ENCODE measurements at places on chromosomes 7 and 10.

- DNase-seq = no peak
These were observed 37.8 kb downstream of the PDLIM1 start for GRCh38 chr10:95253007-95253406.

DNA sequence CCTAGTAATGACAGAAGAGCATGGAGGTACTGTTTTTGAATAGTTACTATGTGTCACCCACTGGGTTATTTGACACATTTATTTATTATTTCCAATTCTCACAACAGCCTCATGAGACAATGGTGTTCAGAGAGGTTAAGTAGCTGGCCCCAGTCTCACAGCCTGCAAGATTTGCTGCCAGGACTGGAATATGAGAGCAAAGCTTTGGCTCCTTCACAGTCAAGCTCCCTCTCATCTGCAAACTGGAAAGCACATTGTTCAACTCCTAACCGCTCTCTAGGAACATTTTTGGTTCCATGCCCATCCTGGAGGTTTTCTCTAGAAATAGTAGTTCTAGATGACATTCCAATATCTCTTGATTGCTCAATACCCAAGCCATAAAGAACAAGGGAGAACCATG, 75.5 kb upstream of the CXCL12 start:
- no peak for DNase-seq

GRCh38 chr10:92849234-92849525, 860 bp downstream of the EXOC6 start:
- DNase-seq = no peak

DNA sequence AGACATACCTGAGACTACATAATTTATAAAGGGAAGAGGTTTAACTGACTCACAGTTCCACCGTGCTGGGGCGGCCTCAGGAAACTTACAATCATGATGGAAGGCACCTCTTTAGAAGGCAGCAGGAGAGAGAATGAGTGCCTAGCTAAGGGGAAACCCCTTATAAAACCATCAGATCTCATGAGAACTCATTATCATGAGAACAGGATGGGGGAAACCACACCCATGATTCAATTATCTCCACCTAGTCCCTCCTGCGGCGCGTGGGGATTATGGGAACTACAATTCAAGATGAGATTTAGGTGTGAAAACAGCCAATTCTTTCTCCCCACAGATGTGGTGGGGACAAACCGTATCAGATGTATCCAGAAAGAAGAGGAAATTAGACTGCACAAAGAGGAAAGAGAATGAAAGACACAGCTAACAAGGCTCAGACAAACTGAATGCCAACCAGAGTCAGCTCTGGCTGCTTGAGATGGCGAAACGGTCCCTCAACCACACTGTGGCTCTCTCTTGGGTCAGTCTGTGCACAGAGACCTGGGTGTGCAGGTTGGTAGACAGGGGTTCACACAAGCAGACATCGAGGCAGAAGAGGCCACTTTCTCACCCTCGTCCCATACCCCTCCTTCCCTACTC, 375.6 kb downstream of the SFMBT2 start:
- DNase-seq = no peak

GRCh38 chr7:142876991-142877910, 8.3 kb downstream of the TRPV6 start:
- no peak for DNase-seq

DNA sequence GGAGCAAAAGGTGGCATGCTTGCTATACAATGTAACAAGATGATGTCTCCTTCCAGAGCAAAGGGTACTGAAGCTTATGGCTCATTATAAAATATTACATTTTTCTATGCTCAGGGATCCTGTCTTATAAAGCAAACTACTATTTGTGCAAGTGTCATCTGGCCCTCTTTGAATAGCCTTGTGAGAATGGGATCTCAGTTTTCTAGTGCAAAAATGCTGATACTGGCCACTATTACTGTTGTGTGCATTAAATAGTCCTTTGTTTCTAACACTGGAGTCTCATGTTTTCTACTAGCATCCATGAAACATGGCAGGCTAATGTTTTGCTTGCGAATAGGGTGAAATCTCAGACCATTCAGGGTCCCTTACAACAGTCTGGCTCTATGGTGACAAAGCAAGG, 823.0 kb downstream of the REEP3 start:
- no peak for DNase-seq

DNA sequence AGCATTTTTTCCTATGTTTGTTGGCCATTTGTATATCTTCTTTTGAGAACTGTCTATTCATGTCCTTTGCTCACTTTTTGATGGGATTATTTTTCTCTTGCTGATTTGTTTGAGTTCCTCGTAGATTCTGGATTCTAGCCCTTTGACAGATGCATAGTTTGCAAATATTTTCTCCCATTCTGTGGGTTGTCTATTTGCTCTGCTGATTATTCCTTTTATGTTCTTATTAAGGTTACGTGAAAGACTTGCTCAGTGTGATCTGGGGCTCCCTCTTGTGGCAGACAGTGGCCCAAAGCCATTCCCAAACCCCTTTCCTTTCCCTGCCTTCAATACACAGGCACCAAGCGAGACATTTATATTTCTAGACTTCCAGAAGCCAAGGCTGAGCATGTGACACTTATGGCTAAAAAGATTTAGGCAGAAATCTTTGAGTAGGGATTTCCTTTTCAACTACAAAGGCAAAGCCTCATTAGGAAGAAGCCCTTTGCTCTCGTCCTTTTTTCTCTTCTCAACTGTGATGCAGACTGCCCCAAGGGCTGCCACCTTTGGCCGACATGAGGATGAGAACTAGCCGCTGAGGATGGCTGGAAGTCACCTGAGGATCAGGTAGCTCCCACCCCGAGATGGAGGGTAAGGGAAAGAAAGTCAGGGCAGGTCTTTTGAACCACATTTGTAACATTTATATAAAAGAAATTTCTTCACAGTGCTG, 23.6 kb downstream of the ST8SIA6 start:
- DNase-seq = peak; percentile 43
